ENCODE measurements at places on chromosomes 3 and 15.
A peak's percentile ranks its signal among the peaks of the same experiment; 100 is the strongest.

- DNase-seq: no peak
Observed at GRCh38 chr3:66302288-66302687, 81.5 kb downstream of the SLC25A26 start.

- DNase-seq: peak; percentile 54
Observed at GRCh38 chr15:73305331-73306211, 63.2 kb downstream of the HCN4 start.

DNA sequence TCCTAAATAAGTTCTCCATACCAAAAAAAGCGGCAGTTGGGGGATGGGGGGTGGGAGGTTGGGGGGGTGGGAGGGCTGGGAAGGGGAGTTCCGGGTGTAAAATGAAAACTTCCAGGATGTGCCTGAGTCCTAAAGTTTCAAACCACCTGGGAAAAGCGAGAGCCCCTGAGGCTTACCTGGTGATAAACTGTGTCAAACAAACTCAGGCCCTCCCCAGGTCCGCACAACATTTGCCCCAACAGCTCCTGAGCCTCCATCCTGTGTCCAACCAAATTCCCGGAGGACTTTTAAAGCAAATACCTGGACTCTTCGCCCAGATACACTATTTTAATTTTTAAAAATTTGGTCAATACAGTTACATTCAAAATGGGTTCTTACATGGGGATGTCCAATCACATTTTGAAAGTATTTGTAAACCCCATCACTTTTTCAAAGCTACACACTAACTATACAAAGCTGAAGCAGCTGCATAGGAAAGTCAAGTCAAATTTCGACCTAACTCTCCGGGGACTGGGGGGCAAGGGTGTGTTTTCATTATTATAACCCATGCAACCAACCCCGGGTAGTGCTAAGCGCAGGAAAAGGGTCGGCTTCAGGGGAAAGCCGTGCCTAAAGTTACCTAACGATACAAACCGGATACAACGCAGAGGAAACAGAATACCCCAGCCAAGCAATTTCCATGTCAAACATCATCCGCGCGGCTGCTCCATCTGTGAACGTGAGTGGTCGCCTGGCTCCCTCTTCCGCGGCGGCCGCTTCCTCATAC, 685 bp upstream of the FOXB1 start:
- DNase-seq: no peak

- peak; percentile 68 for DNase-seq
Observed at GRCh38 chr15:74438721-74439316, 5.1 kb upstream of the SEMA7A start.

DNA sequence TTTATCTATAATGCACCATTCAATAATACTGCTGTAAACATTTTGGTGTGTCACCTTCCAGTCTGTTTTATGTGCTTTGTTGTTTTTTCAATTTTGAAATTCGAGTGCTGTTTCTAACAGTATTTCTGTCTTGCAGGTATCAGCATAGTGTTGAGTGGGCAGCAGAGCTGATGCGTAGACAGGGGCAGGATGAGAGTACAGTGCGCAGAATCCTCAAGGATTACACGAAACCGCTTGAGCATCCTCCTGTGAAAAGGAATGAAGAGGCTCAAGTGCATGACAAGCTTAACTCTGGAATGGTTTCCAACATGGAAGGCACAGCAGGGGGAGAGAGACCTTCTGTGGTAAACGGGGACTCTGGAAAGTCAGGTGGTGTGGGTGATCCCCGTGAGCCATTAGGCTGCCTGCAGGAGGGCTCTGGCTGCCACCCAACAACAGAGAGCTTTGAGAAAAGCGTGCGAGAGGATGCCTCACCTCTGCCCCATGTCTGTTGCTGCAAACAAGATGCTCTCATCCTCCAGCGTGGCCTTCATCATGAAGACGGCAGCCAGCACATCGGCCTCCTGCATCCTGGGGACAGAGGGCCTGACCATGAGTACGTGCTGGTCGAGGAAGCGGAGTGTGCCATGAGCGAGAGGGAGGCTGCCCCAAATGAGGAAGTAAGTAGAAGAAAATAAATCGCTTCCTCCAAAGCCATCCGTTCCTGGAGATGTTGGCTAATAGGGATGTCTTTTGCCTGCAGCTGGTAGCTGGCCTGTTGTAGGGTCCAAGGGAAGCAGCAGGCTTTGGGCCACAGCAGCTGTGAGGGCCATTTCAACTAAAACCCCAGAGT, 19.1 kb downstream of the TSEN2 start:
- DNase-seq: no peak

GRCh38 chr15:31379042-31379441, 52.4 kb downstream of the KLF13 start:
- DNase-seq: no peak

DNA sequence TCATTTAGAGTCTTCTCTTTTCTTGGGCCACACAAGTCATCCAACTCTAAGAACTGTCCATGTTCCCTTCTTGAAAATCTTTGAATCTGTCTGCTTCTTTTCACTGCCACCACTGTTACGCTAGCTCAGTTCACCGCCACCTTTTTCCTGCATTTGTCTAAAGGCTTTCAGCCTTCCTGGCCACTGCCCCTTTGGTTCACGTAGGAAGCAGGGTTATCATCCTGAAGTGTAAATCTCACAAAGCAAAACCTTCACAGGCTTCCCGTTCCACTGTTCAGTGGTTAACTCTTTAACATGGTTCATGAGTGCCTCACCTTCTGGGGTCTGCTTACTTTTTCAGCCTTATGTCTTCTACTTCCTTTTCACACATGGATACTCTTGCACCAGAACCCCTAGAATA, 26.3 kb upstream of the CCDC39 start:
- DNase-seq: peak; percentile 1

GRCh38 chr15:56820333-56820732, 87.0 kb upstream of the ZNF280D start:
- DNase-seq: no peak

GRCh38 chr15:45249125-45249780, 2.8 kb upstream of the SLC28A2 start:
- DNase-seq: no peak

GRCh38 chr3:10419637-10420232, 85.7 kb downstream of the ATP2B2 start:
- no peak for DNase-seq

DNA sequence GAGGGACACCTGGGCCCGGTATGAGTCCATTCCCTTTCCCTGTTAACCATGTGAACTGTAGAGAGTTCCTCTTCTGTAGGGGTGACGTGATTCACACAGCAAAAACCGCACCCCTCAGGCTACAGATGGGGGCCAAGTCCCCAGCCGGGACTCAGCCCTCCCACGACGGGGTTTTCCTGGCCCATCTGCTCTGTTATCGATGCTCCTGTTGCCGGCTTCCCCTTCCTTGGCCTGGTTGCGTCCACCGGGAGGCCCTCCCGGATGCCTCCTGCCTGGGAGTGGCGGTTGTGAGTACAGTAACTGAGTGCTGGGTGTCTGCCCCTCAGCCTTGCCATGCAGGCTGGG, 817 bp upstream of the PLXNA1 start:
- no peak for DNase-seq

DNA sequence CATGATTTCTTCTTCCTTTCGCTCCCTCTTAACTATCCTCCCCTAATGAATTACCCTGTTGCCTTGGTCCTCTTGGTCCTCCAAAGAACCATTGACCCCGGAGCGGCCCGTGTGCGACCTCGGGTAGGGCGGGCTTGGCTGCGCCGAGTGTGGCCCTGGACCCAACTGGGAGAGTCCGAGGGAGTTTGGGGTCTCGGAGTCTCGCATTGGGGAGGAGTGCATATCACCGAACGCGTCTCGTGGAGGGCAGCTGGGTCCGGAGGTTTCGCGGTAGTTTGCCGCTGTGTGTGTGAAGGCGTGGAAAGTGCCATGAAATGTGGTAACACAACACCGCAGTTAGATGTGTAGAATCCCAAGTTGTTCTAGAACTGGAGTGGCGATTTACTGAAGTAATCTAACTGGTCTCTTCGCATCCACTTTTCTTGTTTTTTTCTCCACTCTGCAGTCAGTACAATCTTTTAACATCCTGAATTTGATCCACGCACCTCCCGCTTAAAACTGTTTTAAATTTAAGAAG, 363 bp downstream of the GTF2E1 start:
- DNase-seq: no peak
